NB4 (cell line): ENCODE measurements at places on chromosomes 12 and 14.
A peak's percentile ranks its signal among the peaks of the same experiment; 100 is the strongest.

DNA sequence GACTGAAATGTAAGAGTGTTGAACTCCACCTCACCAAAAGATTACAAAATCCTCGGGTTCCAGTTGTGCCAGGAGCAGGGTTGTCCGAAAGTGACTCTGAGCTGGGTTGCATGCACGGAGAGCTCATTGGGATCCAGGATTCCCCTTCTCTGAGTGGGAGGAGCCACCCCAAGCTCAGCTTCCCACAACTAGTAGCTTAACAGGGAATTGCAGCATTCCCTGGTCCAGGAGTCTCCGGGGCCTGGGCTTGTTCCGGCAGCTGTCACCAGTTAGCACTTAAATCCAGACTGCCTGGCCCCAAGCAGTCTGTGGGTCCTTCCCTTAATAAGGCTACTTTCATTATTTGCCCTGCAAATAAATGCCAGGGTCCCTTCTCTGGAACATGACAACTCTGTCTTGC, 50.1 kb downstream of the CD9 start:
- DNase-seq = no peak

DNA sequence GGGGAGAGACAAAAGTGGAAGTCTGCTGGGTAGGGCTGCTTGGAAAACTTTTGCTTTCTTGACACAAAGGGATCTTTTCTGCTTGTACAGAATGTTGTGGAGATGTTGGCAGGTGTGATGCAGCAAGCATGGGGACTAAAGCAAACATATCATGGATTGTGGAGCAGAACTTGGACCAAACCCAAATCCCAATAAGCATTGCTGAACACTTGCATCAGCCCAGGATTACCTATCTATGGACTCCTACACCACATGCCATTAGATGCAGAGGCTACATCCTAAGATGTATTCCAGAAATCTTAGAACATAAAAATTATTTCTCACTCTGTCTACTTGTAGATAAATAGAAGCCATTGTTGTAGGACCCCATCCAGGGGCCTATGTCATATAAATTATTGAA, 44.7 kb upstream of the RERG start:
- no peak for DNase-seq

DNA sequence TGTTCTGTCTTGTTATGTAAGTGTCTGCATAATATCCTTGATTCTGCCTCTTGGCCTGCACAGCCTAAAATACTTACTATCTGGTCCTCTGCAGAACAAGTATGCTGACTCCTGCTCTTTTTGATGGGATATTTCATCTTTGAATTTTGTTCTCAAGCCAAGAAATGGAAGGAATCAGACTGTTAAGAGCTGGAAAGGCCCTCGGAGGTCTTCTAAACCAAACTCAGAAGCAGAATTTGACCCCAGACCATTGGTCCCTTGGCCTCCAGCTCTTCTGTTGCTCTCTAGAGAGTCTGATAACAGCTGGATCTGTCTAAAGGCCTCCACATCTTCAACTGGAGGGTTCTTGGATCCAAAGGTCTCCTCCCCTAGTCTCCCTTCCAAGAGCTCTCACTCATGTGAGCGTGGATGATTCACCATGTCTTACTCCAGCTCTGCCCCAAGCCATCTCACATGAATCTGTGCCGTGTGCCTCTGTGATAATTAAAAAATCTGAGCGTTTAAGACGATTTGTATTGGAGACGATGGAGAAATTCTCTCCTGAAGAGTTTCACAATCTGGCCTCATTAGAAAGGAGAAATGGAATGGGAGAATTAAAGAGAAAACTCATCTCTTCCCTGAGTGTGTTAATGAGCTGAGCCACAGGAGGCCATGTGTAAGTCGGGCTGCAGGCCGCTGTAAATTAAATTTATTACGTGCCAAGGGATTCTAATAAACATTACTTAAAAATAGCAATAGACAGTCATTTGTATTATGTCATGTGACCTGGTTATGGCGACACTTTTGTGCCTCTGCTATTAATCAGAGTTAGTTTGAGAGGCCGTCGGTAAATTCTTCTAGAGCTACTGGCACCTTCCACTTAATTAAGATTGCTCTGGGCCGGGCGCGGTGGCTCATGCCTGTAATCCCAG, 15.4 kb upstream of the PRIMA1 start:
- DNase-seq = no peak

DNA sequence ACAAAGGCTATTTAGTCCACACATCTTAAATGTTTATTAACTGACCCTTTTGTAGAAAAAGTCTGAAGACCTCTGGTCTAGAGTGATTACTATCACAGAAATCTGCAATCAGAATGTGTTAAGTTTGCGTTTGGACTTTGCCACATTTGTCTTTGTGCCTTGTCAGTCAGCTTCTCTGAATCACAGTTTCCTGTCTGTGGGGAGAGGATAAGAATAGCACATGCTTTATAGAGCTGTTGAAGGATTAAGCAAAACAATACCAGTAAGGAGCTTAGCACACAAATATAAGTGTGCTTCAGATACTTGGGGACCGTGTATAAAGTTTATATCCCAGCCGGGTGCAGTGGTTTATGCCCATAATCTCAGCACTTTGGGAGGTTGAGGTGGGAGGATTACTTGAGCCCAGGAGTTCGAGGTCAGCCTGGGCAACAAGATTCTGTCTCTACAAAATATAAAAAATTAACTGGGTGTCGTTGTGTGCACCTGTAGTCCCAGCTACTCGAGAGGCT, 63.0 kb upstream of the BTG1 start:
- peak; percentile 75 for DNase-seq

DNA sequence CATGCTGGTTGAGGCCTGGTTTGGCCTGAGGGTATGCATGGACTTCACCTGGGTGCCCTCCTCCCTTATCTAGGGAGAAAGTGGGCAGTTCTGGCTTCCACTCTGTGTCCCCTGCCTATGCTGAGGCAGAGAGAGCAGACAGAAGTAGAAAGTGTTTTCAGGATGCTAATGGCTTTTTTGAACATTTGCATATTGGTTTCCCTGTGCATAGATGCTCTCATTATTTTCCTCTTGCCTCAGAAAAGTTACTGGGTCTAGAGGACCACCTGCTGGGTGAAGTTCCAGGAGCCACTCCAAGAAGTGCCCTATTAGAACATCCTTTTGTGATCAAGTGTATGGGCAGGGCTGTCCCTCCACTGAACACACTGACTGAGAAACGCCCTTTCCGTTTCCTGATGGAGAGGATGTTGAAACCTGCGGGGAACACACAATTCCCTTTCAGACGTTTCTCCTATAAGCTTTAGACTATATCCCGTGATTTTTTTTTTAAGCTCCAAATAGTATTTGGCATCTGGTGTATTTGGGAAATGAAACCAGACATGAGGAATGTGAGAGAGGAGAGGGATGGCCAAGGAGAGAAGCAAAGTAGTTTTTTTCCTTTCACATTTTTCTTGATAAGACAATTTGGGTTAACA, 66.6 kb downstream of the DAAM1 start:
- no peak for DNase-seq

GRCh38 chr12:128621304-128621703, 202.5 kb downstream of the SLC15A4 start:
- no peak for DNase-seq

DNA sequence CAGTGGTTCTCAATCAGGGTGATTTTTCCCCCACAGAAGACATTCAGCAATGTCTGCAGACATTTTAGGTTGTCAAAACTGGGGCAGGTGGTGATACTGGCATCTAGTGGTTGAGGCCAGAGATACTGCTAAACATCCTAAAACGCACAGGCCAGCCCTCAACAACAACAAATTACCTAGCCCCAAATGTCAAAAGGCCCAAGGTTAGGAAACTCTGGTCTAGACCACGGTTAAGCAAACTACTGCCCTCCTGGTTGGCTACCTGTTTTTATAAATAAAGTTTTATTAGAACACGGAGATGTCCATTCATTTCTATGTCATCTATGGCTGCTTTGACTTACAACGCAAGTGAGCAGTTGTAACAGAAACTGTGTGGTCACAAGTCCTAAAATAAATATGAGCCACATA, 186.7 kb downstream of the EFCAB11 start:
- DNase-seq = peak; percentile 64

GRCh38 chr14:63705561-63706070, 22.2 kb downstream of the SGPP1 start:
- no peak for DNase-seq

DNA sequence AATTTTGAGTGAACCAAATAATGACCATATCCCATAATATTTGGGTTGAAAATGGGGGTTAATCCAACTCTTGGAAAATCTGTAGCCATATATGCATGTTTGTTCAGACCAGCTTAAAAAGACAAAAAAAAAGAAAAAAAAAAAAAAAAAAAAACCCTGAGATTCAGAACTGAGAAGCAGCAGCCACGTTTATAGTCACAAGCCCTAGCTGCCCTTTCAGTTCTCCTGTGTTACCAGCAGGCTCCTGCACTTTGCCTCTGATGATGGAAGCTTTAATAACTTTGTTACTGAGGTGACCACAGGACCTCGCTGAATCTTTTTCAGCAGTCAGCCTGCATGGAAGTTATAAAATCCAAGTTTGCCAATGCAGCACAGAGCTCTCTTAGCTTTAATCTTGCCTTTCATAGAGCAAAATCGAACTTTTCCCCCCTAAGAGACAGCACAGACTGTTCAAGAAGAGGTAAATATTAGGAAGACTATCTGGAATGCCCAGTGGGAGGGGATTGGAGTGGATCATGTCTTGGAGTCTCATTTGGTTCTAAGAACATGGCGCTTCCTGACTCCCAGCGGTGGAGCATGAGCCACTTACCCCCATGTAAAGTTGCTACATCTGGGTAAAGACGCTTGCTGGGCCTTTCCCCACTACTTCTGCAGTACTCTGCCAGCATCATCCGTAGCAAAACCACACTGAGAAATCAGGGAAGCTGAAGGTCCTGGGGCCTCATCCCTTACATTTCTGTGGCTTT, 20.6 kb downstream of the GNG2 start:
- no peak for DNase-seq

GRCh38 chr12:66269757-66270383, 32.4 kb upstream of the HELB start:
- DNase-seq = peak; percentile 83

DNA sequence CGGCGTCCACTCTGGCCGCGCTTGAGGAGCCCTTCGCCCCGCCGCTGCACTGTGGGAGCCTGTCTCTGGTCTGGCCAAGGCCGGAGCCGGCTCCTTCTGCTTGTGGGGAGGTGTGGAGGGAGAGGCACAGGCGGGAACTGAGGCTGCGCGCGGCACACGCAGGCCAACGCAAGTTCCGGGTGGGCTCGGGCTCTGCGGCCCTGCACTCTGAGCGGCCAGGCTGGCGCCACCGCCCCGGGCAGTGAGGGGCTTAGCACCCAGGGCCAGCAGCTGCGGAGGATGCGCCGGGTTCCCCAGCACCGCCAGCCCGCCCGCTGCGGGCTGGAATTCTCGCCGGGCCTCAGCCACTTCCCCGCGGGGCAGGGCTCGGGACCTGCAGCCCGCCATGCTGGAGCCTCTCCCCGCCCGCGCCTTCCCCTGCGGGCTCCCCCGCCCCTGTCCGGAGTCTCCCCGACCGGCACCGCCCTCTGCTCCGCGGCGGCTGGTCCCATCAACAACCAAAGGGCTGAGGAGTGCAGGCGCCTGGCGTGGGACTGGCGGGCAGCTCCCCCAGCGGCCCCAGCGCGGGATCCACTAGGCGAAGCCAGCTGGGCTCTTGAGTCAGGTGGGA, 921.2 kb upstream of the FOXG1 start:
- DNase-seq = no peak

GRCh38 chr14:73944432-73945158, 5.3 kb downstream of the FAM161B start:
- DNase-seq = no peak

GRCh38 chr14:20624495-20625070, 16.9 kb downstream of the OR6S1 start:
- DNase-seq = peak; percentile 96

DNA sequence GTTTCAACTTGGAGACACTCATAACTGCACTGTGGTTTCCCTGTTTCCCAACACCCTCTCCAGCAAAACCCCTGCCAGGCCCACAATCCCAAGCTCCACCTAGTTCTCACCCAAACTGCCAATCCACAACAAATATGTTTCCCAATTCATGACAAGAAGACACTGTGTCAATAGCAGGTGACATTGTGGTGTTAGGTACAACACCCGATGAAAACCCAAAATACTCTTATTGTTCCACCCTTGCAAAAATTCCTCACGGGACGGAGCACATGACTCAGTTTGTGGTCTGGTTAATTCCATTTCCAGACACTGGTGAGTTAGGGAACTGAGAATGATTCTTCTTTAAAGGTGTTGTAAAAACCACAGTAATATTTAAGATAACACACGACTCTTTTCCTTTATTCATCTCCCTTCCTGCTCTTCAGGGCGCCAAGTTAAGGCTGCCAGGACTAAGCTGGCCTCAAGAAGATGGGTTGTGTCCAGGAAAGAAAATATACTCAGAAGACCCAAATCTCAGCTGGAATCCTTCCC, 735.5 kb downstream of the MED13L start:
- DNase-seq = no peak

- DNase-seq = no peak
Measured at GRCh38 chr12:42485823-42486222, 103.7 kb downstream of the PRICKLE1 start.

DNA sequence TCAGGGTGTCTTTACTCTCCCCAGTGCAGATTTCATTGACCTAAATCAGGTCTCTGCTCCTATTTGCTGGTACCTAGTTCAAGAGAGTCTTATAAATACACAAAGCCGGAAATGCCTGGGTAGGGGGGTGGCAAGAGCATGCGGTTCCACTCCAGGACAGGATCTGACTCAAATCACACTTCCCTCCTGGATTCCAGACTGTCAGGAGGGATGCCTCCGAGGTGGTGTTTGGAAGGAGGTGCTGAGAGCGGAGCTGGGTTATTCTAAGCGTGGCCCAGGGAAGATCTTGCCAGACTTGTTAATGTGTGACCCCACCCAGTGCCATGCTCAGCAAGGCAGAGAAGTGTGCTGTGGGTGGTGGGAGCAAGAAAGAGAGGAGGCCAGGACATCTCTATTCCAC, 49.8 kb downstream of the B4GALNT3 start:
- DNase-seq = no peak

DNA sequence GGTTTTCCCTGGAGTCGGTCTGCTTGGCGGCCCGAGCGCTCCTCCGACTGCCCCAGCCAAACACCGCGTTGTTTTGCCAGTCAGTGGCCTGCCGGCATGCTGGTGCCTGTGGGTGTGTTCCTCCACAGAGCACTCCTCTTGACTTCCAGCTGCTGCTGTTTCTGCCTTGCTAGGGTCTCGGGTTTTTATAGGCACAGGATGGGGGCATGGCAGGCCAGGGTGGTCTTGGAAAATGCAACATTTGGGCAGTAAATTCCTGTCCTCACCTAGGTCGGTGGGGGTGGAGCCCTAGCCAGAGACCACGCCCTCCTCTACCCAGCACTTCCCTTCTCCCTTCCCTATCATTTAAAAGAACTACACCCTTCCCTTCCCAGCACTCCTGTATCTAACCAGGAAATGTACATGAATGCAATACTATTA, 34.7 kb upstream of the VASH1 start:
- no peak for DNase-seq

GRCh38 chr12:66417217-66417616, 114.9 kb downstream of the HELB start:
- DNase-seq = no peak

DNA sequence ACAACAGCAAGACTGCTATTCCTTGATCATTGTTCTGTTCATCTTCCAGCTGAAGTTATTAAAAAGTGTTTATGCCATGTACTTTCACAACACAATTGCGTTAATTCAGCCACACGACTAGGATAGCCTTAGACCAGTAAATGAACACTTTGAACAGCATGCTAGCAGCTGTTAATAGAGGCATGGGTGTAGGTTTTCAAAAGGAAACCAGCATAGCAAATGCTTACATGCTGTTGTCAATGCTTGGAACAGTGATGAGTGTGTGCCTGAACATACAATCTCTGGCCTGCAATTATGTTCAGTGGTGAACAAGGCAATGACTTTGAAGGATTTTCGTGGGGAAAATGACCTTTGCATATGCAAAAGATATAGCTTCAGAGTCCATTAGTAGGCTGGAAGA, 127.4 kb upstream of the RBM19 start:
- DNase-seq = no peak
